ENCODE measurements at places on chromosomes 2 and 18. TPM values are rescaled to one million over a fixed set of nuclear protein-coding genes. Genes with fewer than 3 reads are reported as not detected.

TGFA gene
- total RNA-seq: 0.88 TPM

DSC2 gene
- total RNA-seq: not detected

CRYGA gene
- total RNA-seq: not detected

GPR45 gene
- not detected for total RNA-seq

COL4A4 gene
- not detected for total RNA-seq

ETAA1 gene
- 9.6 TPM for total RNA-seq

MAPRE2 gene
- total RNA-seq: 108 TPM

PSMD14 gene
- total RNA-seq: 17.1 TPM

ACTG2 gene
- total RNA-seq: not detected

ARHGAP15 gene
- 165 TPM for total RNA-seq

KCNS3 gene
- not detected for total RNA-seq

EGR4 gene
- 0.14 TPM for total RNA-seq

Measured in CD4-positive, alpha-beta T cell (primary cell).